ENCODE measurements at places on chromosomes 5 and 9. TPM values are rescaled to one million over a fixed set of nuclear protein-coding genes. Genes with fewer than 3 reads are reported as not detected.

DNA sequence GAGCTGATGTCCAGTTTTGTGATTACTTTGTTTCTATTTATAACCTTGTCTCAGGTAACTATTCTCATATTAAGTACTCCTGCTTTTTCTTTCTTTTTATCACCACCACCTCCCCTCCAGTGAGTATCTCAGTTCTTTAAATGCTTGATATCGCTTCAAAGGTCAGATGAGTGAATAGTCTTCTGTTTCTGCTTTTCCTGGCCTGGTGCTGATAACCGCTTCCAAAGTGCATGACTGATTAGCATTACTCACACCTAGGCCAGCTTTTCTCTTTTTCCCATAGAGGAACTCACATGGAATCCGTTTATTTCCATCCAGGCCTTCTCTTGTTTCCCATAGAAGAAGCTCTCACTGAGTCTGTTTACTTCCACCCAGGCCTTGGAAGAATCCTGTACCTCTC, 3.2 kb downstream of the SLC36A1 start:
- DNase-seq, result no peak

GRCh38 chr9:126348911-126349550, 22.4 kb downstream of the MVB12B start:
- DNase-seq, result no peak

Gene GADD45G
- 157 TPM for polyA plus RNA-seq

- DNase-seq, result no peak
Observed at GRCh38 chr5:35009657-35010056, 38.1 kb downstream of the AGXT2 start.

Gene PLPPR1
- not detected for polyA plus RNA-seq

GRCh38 chr9:129412814-129413536, 207.9 kb downstream of the C9orf50 start:
- peak; percentile 83 for DNase-seq

DNA sequence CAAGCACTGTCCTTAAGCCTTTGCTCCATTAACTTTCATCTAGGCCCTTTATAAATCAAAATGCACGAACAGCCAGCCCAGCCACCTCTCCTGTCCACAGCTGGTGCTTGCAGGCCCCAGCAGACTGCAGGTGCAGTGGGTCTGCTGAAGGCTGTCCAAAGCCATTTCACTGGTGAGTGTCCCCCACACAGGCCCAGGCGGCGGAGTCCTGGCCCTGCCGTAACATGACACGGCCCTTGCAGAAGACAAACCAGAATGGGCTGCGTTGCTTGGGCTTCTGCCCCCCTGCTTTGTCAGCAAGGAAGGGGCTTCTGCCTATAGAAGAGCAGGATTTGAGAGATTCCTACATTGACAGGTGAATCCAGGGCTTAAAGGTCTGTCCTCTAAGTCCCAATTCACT, 188.6 kb downstream of the NR3C1 start:
- DNase-seq, result no peak

- DNase-seq, result no peak
Observed at GRCh38 chr9:30758726-30759446, 1625.6 kb upstream of the ACO1 start.

DNA sequence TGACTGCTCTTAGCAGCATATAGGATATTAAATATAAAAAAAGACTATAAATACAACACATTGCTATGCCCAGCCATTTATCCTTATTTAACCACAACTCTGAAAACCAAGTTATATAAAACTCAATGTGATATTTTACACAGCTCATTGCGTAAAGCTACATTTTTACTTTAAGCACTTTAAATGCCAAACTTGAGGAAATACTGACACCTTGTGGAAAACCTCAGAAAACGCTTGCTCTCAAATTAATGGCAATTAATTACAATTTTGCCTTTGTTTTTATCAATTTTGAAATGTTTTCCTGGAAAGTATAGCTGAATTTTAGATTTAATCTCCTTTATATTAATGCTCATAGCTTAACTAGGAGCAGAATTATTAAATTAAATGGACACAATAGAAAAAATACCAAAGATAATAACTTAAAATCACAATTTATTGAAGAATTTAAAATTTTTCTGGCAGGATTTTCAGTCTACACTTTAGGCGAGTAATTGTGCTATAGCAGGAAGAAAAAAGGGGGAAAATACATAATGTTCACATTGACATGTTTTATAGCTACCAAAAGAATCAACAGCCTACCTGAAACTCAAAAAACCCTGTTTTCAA, 25.2 kb upstream of the PLAC8L1 start:
- DNase-seq, result no peak

DNA sequence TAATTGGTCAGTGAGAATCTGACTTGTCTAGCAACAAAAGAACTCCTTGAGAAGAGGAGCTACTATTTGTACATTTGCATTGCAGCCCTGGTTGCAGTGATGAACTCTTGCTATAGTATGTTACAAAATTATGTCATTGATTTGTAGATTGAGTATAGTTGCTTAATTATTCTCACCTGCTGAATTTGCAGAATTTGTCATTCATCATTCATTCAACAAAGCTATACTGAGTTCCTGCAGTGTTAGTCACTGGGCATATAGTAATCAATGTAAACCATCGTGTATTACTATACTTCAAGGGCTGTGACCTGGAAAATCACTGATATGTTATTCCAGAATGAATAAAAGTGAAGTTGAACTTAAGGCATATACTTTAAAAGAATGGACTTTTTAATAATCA, 50.1 kb downstream of the SLC1A3 start:
- DNase-seq, result no peak

Gene CD14
- polyA plus RNA-seq, result 25.1 TPM

Gene ADRA1B
- polyA plus RNA-seq, result 1.3 TPM

Gene PDE6A
- polyA plus RNA-seq, result 0.07 TPM

Gene PCDHA4
- 0.02 TPM for polyA plus RNA-seq

Gene SPZ1
- not detected for polyA plus RNA-seq

DNA sequence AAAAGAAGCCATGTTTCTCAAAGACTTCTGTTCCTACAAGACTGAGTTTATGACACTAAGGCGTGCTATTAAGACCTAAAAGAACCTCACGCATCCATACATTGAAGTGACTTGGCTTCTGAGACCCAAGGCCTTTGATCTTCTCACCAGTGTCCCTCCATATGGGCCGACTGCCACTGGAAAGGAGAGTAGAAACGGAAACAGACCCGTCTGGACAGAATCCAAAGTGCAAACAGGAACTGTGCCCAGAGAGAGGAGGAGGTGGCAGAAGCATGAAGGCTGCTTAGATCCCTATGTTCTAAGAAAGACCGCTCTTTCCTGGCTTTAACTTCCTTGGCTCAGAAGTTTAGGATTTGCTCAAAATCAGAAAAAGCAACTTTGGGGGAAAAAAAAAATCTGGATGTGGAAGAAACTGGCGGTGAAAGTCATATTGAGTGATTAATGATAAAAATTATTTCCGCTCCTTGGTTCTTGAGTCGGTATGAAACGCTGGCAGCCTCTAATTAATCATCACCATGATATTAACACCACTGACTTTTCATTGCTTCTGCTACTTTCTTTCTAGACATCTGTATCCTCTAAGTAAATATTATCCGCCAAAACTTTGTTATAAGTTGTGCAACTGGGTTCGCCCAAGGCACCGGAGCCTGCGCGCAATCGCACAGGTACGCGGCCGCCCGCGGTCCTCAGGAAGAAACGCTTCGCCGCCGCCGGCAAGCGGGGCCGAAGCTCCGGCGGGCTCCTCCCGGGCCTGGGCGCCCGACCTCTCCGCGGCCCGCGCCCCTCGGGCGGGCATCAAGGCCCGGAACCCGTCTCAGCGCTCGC, 726 bp downstream of the DAP start:
- DNase-seq, result peak; percentile 56

Gene VLDLR
- 38.6 TPM for polyA plus RNA-seq

DNA sequence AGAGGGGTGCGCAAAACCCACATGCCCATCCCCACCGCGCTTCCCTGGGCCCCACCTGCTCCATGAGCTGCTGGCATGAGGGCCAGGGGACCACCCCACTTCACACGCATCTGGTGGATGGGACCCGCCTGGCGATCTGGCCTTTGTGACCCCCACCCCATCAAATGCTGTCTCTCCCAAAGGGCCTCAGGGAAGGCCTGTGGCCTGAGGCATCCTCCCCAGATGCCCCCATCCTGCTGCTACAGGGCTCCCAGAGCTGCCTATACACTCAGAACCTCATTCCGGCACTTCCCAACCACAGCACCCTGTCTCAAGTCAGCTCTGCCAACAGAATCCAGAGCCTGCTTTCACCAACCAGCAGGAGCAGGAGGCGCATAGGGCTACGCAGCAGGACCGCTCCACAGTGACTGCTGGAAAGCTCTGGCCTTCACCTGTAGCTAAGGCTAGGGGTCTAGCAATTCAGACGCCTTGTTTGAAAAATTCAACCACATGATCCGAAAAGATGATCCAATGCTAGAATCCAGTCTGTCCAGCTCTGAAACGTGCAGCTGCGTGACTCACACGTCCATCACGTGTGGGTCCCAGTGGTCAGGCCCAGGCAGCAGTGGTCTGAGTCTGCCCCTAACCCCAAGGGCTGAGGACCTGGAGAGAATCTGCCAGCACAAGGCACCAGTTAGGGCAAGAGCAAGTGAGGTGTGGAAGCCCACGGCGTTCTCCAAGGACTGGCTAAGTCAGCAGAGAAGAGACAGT, 1.4 kb upstream of the SNAPC4 start:
- DNase-seq, result no peak

DNA sequence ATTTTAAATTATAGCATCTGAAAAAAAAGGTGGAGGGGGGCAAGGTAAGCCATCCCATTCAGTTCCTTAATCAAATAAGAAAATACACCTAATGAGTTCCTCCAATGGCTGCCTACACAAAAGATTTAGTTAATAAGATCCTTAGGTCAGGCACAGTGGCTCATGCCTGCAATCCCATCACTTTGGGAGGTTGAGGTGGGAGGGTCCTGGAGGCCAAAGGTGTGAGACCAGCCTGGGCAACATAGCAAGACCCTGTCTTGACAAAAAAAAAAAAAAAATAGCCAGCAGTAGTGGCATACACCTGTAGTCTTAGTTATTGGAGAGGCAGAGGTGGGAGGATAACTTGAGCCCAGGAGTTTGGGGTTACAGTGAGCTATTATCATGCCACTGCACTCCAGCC, 78.4 kb downstream of the ST8SIA4 start:
- no peak for DNase-seq

DNA sequence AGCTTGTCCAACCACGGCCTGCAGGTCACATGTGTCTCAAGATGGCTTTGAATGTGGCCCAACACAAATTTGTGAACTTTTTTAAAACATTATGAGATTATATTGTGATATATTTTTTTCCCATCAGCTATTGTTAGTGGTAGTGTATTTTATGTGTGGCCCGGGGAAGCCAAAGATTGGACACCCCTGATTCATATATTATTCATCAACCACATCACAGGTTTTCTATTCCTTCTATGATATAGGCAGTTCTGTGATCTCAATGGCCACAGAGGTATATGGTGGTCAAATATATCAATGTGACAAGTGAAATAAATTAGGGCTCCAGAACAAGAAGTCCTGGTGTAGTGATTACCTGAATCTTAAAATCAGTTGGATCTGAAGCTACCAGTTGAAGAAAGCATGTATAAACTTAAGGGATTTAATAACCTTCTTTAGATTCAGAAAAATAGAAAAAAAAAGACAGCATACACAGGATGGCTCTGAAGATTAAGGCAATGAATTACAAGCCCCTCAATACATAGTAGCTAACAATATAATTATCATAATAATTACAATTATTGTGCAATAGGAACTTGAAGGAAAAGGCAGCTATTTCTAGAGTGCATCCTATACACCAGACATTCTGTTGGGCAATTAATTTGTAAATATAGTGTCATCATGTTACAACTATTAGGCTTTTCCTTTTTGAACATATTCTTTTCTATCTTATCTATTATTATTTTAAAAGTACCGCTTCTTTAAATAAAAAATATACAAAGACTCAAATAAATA, 530.4 kb upstream of the PTPRD start:
- no peak for DNase-seq

DNA sequence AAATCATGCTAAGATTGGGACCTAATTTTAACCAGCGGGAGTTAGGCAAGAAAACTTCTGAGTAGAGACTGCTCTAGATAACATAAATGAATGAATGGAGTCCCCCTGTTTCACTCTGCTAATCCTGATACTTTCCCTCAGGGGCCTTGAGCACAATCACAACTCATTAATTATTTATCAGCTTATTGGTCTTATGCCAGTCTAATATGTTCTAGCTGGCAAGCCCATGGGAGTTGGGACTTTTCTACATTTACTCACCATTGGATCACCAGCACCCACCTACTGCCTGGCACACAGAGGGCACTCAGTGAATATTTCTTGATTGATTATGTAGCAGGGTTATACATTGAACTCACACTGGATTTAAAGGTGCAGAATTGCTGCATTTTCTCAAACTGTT, 13.5 kb upstream of the TMED7 start:
- no peak for DNase-seq

GRCh38 chr9:6645355-6646292, at the start of gene GLDC:
Gene GLDC (minus strand): TSS chr9:6645729. CDS start chr9:6645499, 230 bp downstream.
- DNase-seq, result peak; percentile 73

DNA sequence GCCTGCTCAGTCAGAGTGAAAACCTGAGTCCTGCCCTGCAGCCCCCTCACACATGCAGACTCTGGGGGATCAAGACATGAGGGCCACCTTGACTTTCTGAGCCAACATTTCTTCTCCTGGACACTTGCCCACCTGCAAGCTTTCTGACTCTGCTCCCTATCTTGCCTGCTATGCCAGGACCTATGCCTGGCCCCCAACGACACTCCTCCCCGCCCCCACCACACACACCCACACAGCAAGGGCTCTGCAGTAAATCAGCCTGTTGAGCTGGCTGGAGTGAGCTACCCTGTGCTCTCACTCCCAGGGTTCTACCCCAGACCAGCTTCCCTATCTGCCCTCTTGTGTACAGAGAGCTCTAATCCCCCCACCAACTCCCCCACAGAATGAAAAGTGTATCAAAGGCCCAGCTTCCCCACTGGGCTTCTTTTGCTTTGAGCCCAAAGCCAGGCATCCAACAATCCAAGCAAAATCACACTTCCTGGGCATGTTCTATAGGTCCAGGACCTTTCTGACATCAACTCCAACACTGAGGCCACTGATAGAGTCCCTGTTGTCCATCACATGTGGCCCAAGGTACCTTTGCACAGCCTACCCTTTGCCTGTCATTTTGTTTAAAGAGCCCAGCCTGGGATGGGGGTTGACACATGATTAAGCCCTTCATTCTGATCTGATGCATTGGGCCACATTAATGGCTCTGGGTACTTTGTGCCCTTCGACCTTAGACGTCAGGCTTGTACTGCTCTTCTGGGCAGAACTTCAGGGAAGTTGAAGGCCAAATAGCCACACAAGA, 7.2 kb downstream of the PDLIM4 start:
- no peak for DNase-seq

DNA sequence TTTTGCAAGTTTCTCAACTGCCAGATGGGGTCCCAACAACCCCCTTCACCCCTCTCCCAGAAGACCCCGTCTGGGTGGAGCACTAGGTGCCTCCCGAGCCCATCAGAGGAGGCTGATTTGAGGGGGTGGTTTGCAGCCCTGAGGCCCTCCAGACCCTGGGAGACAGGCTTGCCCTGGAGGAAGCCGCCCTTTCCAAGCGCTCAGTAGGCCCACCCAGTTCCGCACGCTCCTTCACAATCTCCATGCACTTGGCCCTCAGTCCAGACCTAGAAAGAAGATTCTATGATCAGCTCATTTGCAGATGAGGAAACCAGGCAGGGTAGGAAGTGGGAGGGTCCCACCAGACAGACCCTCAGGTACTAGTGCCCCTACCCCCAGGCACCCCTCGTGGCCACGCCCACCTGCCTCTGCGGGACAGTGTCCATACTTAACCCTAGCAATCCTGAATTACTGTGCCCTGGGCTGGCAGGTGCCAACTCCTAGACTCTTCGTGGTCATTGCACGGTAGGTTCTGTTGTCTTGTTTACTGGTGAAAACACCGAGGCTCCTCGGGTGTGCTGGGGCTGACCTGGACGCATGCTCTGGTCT, 22.3 kb downstream of the OR2V1 start:
- no peak for DNase-seq
